NCI-H345 (cell line): ENCODE measurements at places on chromosomes 4 and X.

DNA sequence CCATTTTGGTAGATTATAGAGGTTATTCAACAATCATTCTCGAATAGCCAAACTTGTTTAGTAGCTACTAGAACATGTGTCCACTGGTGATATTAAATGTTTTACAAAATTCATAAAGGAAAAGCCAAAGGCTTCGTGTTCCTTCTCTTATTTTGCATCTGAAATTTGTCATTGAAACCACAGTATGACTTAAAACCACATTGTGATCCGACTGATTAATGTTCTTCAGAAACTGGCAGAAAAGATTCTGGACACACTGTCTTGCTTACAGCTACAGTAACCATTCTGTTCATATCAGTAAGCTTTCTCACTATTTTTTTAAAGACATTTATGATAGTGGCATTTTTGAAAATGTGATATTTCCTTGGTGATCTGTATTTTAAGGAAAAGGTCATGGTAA lies 2.6 kb upstream of the SMARCA1 start:
- DNase-seq: no peak

DNA sequence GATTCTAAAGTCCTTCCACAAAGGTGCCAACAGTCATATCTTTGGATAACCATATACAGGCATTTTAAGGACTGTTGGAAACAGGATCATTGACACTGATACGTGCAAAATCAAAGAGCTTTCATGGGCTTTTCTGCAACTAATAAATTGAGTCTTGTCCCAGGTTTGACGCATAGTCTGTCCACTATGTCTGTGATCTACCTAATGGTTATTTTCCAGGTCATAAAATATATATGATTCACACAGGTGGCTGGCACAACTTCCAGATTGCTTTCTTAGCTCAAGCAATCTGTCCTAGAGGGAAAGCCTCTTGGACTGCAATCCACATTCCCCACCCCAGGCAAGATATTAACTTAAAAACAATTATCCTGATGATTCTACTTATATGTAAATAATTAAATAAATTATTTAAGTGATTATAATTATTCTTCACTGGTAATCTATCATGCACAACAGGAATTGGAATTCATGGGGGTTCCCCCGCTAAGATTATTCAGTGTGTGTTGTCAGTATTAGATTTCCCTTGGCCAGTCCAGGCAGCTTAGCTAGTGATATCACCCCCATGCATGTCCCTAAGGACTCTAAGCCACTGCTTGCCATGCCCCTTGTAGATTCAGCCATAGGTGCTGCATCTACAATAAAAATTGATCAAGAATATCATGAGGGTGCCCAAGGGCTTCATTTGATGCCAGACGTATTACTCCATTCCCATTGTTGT lies 97.8 kb downstream of the TLL1 start:
- no peak for DNase-seq

DNA sequence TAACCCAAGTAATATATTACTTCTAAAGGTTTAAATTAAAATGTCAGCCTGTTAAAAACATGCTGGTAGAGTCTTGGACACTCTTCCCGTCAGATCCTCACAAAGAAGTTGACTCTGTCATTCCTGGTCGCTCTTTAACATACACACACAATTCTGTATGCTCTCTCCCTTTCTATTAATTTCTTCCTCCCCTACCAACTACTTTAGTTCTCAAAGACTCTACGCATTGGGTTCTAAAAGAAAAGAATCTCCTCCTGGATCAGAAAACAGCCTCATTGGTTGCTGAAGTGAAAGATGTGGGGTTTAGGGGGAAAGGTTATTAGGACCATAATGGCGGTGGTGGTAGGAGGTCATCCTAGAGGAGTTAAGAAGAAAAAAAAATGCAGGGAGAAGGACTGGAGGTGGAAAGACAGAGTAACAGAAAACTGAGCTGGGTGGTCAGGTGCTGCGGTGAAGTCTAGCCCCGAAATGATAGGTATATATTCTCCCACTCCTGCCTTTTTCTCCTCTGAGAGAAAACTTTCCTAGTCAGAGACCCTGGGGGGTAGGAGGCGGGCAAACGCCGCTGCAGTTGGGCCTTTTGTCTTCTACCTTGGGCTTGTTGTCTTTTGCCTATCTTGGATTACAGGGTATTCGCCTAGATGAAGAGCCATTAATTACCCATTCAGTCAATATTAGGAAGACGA lies 5.2 kb upstream of the PITX2 start:
- DNase-seq: no peak

DNA sequence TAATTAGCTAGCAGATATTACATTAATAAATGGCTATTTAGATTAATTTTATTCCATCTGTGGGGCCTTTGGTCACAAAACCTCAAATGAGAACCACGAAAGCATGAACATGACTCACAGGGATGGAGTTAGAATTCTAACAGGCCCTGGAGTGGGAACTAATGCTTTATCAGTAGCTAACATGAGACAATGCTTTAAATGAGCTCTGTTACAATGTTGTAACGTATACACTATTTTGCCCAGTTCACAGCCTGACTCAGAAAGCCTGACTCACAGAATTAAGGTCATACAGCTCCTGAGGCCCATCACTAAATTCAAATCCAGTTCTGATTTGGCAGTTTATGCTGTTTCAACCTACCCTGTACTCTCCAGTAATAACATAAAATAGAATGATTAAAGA lies 23.2 kb downstream of the VEGFC start:
- DNase-seq: no peak

GRCh38 chr4:53991821-53992220 lies 72.6 kb downstream of the CHIC2 start:
- no peak for DNase-seq

DNA sequence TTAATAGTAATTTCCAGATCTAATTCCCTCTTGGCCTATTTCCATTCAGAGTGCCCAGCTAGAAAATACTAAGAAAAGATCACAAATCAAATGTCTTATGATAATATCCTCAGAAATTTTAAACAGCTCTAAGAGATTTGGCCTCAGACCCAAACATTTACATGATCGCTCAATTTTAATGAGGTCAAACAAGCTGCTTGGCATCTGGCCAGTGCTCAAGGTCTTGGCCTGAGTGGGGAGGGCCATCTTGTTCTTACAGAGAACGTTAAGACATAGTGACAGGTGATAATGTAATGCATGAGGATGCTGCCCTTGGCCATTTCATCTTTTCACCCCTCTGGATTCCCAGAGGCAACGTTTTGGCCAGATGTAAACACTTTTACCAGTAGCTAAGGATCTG lies 159.2 kb upstream of the SLC7A11 start:
- DNase-seq: no peak

DNA sequence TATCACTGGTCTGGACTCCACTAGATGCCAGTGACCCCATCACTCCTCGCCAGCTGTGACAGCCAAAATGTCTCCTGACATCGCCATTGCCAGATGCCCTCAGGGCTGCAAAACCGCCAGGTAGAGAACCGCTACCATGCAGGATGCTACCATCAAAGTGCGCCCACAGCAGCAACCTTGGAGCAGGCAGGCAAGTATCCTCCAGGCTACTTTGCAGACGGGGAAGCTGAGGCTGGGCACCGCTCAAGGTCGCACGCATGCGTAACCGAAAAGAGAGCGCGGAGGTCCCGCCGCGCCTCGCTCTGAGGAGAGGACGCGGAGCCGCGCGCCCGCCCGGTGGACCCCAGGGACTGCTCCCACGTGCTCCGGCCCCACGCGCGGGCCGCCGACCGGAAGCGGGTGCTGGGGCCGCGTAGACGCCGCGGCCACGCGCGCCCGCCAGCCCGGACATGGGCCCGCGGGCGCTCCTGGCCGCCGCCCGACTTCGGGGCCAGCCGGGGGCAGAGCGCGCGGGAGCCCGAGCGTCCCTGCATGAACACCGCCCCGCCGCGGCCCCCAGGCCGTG lies at the start of gene STS:
Gene STS, plus strand, starts transcription at position 300 of the 565 bp plus-strand sequence. CDS start 105,488 bp downstream, outside the sequence.
- DNase-seq: peak; percentile 40

DNA sequence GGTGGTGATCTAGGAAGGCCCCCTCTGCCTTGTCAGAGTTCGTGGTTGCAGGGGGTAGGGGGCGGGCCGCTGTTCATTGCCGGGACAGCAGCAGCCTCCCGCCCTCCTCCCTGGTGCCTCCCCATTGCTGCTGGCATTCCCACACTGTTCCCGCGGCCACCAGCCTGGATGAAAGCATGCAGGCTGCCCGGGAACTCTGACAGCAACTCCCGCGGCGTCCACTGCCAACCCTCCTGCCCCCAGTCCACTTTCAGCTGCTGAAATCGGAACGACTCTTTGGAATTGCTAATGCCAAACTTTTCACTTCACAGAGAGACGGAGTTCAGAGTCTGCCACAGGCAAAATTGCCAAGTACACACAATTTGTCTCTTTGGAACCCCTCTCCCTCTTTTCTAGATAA lies 121.9 kb downstream of the BEND2 start:
- no peak for DNase-seq

GRCh38 chr4:183637461-183637860 lies 21.5 kb downstream of the RWDD4 start:
- DNase-seq: no peak

GRCh38 chr4:125353131-125353530 lies 38.4 kb downstream of the FAT4 start:
- DNase-seq: no peak

DNA sequence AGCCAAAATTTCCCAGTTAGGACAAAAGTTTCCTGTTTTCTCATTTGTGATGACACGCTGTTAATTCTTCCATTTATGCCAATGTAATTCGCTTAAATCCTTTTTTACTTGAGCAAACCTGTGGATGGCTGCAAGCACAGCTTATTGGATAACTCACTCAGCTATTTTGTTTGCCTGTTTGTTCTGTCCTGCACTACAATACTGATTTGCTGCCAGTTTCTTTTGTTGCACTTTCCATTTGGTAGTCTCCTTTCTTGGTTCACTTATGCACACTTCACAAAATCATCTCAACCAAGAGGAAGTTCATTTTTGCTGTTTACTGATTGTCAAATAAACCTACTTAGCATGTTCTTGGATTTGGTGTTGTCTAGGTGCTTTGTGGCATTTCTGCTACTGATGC lies 40.3 kb downstream of the MFAP3L start:
- DNase-seq: no peak

DNA sequence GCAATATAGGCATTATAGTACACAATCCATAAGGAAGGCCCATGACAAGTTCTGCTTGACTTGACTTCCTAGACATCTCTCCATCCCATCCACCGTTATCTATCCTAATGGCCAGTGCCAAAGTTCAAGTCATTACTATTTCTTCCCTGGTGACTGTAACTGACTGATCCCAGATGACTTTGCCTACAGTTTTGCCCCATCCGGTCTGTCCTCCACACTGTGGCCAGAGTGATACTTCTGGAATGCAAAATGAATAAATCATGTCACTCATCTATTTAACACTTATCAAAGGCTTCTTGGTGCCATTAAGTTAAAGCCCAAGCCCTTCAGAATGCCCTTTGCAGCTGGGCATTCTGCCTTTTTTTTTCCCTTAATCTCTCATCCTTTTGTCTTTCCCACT lies 130.8 kb downstream of the PPARGC1A start:
- DNase-seq: no peak

GRCh38 chr4:79272761-79273160 lies 53.1 kb downstream of the NAA11 start:
- no peak for DNase-seq

DNA sequence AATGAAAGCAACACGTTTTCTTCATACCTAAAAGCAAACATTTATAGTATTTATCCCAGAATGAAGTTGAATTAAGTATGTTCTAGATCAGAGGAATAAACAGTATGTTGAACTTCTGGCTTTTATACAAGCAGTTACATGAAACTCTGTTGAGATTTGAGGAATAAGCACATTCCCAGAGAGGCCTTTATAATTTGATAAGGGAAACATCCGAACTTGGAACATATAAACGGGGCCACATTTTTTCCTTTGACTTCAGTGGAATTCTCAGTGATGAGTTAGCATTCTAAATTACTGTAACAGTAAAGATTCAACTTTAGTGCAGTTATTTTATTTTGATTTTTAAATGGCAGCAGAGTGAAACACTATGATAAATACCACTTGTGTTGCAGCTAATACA lies 119.5 kb downstream of the GLRA3 start:
- no peak for DNase-seq

- no peak for DNase-seq
Observed at GRCh38 chrX:120536061-120536460, 24.7 kb downstream of the CUL4B start.

GRCh38 chrX:149628280-149628679 lies 3.3 kb downstream of the TMEM185A start:
- DNase-seq: no peak

GRCh38 chr4:95500361-95500760 lies 48.4 kb downstream of the UNC5C start:
- no peak for DNase-seq

DNA sequence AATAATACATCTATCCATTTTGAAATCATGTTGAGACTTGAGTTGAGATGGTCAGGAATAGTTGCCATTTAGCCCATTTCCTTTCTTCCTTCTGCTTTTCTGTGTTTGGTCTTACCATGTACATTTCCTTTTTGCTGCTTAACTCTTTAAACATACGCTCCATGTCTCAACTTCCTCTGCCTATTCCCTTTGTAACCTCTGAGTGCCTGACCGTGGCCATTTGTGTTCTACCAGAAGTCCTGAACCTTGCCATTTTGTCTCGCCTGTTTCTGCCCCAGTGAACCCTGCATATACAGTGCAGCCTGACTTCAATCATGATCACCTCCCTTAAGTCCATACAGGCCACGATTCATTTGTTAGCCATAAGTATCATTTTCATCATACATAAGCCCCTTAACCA lies 169.0 kb downstream of the RAPGEF2 start:
- DNase-seq: no peak

- no peak for DNase-seq
Observed at GRCh38 chr4:37535872-37536271, 150.3 kb downstream of the RELL1 start.

DNA sequence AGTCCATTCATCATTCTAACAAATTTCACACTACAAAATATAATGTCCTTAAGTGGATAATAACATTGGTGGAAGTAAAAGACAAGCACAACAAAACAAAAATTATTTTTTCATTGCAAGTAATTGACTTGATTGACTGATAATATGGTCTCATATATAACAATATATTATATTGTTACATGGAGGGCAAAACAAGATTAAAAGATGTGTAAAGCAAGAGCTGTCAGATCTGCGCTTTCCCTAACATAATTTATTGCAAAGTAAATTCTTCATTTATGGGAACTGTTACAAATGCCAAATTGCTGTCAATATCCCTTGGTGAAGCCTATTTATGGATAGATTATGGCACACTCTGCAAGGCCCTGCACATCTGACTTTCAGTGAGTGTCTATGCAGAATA lies 233.6 kb downstream of the PCDH7 start:
- DNase-seq: no peak

DNA sequence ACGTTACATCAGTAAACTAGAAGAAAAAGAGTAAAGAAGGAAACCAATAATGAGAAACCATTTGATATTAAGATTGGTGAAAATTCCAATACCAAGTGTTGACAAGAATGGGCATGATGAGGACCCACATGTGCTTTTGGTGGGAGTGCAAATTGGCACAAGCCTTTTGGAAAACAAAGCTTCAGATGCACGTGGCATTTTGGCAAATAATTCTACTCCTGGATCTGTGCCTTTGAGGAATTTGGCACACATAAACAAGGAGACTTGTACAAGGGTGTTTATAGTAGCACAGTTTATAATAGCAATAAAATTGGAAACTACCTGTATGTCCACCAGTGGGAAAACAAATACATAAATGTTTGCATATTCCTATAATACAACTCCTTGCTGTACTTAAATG lies 324.3 kb upstream of the TAPT1 start:
- no peak for DNase-seq
